ENCODE measurements at places on chromosomes 6 and 20.

- no peak for DNase-seq
Observed at GRCh38 chr6:22302838-22303237, 6.0 kb upstream of the PRL start.

DNA sequence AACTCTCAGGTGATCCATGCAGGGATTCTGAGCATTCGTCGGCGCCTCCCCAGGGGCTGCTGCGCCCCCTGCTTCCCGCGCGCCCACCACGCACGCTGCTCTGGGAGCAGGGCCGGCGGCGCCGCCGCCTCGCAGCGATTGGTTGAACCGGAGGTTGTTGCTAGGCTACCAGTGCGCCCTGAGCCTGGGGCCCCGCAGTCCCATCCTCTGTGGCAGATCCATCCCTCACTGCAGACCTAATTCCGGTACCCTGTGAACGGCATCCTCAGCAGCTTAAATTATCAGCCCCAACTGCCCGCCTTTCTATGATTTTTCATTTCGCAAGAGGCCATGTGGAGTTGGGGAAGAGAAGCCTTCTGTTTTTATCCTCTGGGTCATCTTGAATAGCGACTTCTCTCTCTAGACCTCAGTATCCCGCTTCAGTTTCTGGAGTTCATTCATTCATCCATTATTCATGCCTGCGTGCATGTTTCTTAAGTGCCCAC, 15.4 kb downstream of the PNPLA1 start:
- DNase-seq = no peak

DNA sequence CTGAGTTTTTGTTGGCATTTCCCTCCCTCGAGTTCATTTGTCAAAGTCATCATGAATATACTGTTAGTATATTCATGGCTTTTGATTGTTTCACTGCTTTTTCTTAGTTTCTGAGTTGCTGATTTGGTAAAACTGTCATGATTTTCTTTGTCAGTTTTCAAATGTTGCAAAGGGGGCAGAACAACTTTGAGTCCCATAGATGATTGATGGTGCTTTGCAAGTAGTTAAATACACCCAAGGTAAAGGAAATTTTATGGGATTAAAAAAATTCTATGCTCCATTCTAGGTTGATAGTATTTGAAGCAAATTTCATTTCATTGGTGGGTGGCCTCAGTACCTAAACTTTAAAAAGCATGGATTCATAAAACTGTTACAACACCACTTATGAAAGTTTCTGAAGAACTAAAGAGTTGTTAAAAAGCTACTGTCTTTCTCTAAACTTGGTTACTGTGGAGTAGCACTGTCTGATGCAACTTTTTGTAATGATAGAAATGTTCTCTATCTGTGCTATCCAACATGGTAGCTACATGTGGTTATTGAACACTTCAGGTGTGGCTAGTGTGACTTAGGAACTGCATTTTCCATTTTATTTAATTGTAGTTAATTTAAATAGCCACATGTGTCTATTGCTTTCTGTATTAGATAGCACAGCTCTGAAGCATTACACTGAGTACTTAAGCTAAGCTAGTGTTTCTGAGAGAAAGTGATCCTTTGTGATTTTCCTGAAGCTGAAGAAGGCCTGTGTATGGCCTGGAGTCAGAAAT, 153.6 kb downstream of the ZFAND3 start:
- DNase-seq = no peak

DNA sequence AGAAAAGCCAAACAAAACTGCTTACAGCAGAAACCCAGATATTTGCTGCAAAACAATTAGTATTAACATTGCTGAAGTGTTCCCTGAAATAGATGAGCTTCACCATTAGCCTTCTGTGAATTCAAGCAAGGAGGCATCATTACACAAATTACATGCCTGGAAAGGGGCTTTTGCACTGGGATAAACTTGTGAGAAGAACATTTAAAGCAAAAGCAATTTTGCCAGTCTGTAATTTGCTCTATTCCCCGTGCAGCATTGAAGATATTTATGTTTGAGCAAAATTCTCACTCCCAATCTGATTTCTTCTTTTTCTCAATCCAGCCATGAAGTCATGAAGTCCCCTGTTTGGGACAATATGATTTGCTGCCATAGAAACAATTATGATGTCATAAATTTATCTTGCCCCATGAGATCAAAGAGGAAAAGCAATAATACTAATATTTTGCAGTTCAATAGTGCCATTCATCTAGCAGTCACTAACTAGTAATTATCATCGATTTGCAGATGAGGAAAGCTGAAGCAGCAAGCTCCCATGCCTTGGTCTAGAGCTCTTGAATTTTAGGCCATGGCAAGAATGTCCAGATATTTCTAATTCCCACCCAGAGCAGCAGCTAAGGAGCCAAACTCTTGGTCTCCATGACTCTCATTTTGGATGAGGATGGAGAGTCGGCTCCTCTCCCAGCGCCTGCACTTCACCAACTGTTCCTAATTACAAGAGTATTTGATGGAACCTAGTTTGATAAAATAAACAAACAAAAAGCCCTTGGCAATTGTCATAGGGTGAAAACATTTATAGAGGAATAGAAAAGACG, 49.5 kb upstream of the CCN6 start:
- no peak for DNase-seq

GRCh38 chr6:3895312-3895653, 46.1 kb downstream of the FAM50B start:
- no peak for DNase-seq

- DNase-seq = peak; percentile 65
Observed at GRCh38 chr20:10427060-10427692, 6.8 kb downstream of the MKKS start.

- peak; percentile 88 for DNase-seq
Observed at GRCh38 chr6:27791182-27791943, 120.8 kb downstream of the OR2B2 start.

GRCh38 chr6:108560463-108561308, at the start of gene FOXO3:
FOXO3 (plus strand) TSS chr6:108560917; CDS start chr6:108561209, 292 bp downstream.
- peak; percentile 92 for DNase-seq

- peak; percentile 6 for DNase-seq
Observed at GRCh38 chr6:151242420-151242861, 2.7 kb downstream of the AKAP12 start.

- DNase-seq = no peak
Observed at GRCh38 chr20:4081421-4081820, 66.1 kb upstream of the RNF24 start.

GRCh38 chr6:40779409-40779808, 192.2 kb upstream of the LRFN2 start:
- peak; percentile 93 for DNase-seq

GRCh38 chr20:24768713-24769601, 180.1 kb upstream of the CST7 start:
- DNase-seq = no peak

GRCh38 chr20:34199183-34199582, 42.0 kb upstream of the ASIP start:
- DNase-seq = no peak

DNA sequence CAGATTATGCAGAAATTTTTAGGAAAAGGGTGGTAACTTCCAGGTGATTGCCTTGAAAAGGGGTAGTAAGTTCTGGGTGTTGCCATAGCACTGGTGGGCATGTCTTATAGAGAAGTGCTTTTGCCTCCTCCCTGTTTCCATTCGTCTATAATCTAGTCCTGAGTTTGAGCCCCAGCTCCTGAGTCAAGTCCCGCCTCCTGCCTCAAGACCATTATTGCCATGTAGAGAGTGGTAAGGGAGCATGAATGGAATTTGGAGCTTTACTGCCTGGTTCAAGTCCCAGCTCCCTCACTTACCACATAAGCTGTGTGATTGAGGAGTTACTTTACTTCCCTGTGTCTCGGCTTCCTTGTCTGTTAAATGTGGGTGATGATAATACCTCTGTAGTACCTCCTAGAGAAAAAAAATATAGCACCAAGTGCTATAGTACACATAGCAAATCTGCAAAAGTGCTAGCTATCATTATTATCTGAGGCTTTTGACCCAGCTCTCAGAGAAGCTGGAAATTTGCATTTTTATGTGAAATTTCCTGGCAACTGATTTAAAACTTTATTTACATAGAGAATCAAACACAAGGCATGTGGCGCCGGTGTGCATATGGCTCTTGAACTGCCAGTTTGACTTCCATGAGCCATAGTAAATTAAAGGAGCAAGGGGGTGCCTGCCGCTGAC, 36.0 kb downstream of the TGM6 start:
- DNase-seq = no peak

DNA sequence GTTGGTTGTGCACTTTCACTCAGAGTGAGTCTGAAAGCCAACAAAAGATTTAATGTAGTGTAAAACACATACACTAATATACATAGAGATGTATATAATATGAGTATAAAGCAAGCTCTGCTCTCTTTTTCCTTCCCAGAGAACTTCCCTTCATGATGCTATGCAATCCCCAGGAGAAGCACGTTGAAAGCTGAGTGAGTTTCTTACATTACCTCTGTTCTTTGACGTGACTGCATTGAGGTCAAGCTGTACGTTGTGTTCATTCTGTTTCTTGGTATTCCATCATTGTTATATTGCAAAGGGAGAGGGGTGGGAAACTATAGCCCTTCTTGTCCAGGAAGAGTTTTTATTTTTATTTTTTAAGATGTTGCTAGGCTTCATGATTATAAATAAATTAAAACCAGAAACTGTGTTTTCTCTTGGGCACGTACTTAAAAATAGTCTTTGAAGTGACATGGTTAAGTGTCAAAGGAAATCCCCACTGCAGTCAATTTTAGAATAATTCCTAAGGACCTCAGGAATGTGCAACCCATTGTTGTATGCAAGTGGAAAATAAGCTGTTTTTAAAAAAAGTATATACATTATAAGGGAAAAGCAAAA, 651.0 kb downstream of the CD109 start:
- DNase-seq = no peak

GRCh38 chr6:53447865-53448264, 97.0 kb downstream of the GCLC start:
- DNase-seq = no peak

- no peak for DNase-seq
Observed at GRCh38 chr20:23266530-23267398, 83.8 kb upstream of the NXT1 start.

GRCh38 chr20:35866418-35867202, 87.7 kb downstream of the SCAND1 start:
- peak; percentile 60 for DNase-seq

DNA sequence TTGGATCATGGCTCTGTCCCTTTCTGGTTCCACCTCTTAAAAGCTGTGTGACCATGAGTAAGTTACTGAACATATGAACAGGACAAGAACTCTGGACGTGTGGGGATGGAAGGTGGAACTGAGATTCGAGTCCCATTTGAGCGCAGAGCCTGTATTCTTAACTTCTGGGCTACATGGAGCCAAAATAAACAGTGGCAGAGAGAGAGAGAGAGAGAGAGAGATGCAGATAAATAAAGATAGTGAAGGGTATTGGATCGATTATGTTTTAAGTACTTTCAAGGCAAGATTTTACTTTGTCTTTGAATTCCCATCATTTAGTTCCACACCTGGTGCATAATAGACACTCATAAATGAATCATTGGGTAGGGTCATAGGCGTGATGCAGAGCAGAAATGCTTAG, 39.7 kb downstream of the SLC35D3 start:
- no peak for DNase-seq

GRCh38 chr20:33192912-33193501, 24.1 kb upstream of the BPIFA3 start:
- DNase-seq = no peak

DNA sequence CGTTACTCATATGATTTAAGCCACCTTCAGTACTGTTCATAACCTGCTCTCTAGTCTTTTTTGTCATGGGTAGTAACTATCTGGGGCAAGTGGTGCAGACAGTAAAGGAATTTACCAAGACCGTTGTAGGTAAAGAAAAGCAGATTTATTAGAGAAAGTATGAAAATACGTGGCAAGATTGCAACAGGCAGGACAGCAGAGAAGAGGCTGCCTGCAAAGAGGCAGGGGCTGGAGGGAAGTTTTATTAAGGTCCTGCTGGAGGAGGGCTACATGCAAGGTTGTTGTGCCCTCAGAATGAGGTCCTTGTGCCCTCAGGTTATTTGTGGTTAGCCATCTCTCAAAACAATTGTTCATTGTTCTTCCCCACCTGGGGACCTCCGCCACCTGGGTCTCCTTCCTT, 444.3 kb downstream of the BCKDHB start:
- DNase-seq = no peak

DNA sequence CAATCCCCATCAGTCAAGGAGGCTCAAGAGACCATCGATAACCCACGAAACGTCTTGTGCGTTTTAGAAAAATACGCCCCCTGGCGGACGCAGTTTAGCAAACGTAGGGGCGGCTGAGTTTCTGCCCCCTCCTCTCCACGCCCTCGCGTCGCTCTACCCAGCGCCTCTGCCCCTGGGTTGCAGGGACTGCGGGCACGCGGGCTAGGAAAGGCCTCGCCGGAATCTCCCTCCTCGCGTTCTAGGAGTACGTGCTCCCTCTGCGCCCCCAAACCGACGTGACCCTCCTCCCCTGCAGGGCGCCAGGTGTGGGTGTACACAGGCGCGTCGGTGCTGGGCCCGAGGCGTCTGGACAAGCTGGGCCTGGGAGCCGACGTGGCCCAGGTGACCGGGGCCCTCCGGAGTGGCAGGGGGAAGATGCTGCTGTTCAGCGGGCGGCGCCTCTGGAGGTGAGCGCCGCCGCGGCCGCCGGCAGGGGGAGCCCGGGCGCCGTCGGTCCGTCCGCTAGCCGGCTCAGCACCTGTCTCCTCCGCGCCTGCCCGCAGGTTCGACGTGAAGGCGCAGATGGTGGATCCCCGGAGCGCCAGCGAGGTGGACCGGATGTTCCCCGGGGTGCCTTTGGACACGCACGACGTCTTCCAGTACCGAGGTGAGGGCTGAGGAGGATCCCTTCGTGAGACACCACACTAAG, 5.3 kb downstream of the MMP9 start:
- peak; percentile 44 for DNase-seq

GRCh38 chr6:155315516-155315871, 1.2 kb upstream of the TFB1M start:
- peak; percentile 9 for DNase-seq

DNA sequence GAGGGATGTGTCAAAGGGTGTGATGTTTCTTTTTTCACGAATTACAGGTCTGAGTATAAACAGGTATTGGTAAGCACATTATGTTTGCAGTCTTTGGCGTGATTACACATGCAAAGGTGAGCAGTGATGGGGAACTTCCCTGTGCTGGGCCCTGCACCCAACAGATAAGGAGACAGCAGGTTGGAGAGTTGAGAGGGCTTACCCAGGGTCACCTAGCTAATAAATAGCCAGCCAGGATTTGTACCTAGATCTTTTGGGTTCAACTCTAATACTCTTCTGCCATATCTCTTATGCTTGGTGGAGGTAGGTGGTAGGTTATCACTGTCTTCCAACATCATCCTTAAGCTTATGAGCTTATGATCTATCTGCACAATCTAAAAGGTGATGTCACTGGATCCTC, 46.5 kb downstream of the AFG1L start:
- no peak for DNase-seq

- DNase-seq = peak; percentile 59
Observed at GRCh38 chr6:78487401-78487800, 379.9 kb upstream of the IRAK1BP1 start.

- DNase-seq = no peak
Observed at GRCh38 chr20:57559289-57559634, 1.6 kb upstream of the PCK1 start.

Measured in EL (cell line).